ENCODE measurements at places on chromosomes 4 and X.
A peak's percentile ranks its signal among the peaks of the same experiment; 100 is the strongest.

- DNase-seq = no peak
Measured at GRCh38 chr4:4470208-4470607, 71.6 kb downstream of the STX18 start.

GRCh38 chrX:47514533-47515235 lies 31.7 kb upstream of the ZNF41 start:
- no peak for DNase-seq

DNA sequence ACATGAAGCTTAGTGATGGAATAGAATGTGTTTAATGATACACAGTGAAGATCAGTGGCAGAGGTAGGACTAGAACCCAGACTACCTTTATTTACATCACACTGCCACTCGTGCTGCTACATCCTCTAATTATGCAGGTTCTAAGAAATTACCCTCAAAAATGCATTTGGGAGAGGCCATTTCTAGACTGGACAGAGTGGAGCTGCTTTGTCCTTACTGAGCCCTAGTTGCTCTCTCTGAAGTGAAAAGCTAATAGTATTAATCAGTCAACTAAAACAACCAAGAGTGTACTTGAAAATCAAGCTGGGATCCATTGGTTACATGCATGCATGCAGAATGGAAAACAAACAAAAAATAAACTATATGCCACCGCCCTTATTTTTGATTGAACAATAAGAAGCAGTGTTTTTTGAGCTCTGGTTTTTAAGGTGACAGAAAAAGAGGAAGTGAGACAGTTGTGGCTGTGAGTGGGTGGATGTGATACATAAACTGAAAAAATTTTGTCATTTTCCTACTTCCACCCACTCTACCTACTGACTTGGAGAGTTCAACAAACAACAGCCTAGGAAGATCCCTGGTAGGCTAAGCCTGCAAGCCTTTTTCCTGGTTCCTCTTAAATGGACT lies 6.8 kb upstream of the VSIG4 start:
- peak; percentile 81 for DNase-seq

GRCh38 chrX:7261672-7262332 lies 113.8 kb upstream of the PUDP start:
- DNase-seq = peak; percentile 46

DNA sequence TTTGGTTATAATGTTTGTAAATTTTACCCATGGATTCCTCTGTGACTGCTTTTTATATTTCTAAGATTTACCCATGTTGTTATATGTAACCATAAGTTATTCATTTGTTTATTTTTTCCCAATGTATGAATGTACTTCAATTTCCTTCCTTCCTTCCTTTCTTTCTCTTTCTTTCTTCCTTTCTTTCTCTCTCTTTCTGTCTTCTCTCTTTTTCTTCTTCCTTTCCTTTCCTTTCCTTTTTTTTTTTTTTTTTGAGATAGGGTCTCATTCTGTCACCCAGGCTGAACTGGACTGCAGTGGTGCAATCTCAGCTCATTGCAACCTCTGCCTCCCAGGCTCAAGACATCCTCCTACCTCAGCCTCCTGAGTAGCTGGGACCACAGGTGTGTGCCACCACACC lies 55.6 kb downstream of the ALPK1 start:
- DNase-seq = no peak

GRCh38 chr4:158053086-158053485 lies 119.7 kb downstream of the GASK1B start:
- no peak for DNase-seq

DNA sequence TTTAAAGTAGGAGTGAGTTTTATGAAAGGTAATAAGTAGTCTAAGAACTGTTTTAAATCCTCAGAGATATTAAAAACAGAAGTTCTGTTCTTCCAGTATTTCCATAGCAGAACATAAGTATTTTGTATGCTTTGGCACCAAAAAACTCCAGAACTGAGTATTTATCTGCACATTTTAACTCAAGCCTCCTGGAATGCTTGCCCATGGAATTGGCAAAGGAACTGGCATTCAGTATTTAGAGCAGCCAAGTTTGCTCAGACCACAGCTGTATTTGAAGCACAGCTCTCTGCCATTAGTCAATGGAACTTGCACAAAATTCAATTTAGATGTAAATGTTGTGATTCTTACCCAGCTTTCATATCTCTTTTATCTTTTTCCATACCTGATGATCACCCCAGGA lies 42.2 kb downstream of the NDNF start:
- DNase-seq = no peak

- no peak for DNase-seq
Measured at GRCh38 chr4:7425591-7426468, 8.9 kb downstream of the PSAPL1 start.

GRCh38 chr4:8940792-8941491 lies 69.3 kb upstream of the HMX1 start:
- no peak for DNase-seq

- no peak for DNase-seq
Measured at GRCh38 chr4:181860668-181861067, 382.5 kb upstream of the TENM3 start.

DNA sequence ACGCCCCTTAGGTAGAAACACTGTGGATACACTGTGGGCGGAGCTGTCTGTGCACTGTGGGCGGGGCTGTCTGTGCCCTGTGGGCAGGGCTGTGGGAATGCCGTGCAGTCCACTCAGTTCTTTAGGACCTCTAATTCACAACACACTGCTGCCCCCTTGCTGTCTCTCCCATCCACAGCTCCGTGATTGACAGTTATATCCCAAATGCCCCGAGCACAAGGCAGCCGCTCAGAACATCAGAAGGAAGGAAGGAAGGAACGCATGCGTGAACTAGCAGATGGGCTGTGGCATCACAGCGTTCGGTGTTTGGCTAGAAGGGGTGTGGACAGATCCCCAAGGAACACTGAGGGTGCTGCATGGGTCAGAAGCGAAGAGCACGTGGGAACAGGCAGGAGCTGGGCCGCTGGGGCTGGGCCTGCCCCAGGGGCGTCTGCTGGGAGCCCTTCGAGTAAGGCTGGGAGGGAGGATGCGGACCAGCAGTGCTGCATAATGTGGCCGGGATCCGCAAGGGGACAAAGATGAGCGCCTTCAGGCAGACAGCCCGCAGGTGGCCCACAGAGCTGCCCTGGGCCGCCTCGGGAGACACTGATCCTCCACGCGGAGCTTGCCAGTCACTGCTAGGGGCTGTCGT lies 29.8 kb downstream of the ACOX3 start:
- DNase-seq = peak; percentile 52

GRCh38 chrX:30816079-30816478 lies 73.0 kb downstream of the TAB3 start:
- no peak for DNase-seq

- no peak for DNase-seq
Measured at GRCh38 chr4:149136951-149137620, 678.6 kb downstream of the IQCM start.

DNA sequence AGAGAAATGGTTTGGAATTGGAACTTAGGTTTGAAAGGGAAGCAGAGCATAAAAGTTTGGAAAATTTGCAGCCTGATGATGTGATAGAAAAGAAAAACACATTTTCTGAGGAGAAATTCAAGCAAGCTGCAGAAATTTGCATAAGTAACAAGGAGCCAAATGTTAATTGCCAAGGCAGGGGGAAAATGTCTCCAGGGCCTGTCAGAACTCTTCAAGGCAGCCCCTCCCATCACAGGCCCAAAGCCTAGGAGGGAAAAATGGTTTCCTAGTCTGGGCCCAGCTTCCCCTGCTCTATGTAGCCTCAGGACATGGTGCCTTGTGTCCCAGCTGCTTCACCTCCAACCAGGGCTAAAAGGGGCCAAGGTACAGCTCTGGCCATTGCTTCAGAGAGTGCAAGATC lies 21.2 kb upstream of the DUSP21 start:
- DNase-seq = no peak

GRCh38 chr4:55445921-55446577 lies 50.3 kb downstream of the TMEM165 start:
- DNase-seq = peak; percentile 46

GRCh38 chrX:16125520-16126149 lies 2.3 kb downstream of the GRPR start:
- DNase-seq = no peak

DNA sequence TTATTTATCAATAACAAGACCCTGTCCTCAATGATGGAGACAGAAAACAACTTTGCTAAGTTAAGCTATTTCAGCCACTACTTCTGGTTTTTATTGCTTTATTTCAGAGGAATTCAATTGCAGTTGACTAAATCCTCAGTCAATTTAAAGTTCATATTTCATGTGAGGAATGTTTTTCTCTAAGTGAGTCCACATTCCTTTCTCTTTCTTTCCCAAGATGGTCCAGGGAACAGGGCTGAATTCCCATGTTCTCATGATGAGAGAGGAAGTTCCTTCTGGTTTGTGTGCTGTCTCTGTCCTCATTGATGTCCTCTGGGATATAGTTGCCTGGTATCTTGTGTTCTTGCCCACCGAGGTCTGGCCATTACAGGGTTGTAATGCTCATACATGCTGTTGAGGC lies 117.2 kb downstream of the SLIT2 start:
- no peak for DNase-seq

DNA sequence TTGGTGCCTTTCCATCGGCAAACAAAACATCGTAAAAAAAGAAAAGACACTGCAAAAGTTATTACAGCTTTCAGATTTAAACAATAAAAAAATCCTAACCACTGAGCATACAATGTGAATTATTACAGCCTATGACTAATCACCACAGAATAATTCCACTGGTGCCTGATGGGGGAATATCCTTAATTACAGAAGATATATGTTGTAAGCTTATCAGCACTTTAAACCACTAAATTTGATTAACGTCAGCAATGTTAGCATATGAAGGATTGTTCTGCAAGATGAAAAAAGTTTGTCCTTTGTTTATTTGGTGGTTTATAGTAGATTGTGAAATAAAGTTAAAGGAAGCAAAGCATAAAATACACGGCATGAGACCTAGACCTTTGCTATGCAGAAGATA lies 210.2 kb upstream of the ADAMTS3 start:
- DNase-seq = no peak

- peak; percentile 68 for DNase-seq
Measured at GRCh38 chr4:109294006-109294405, 8.5 kb downstream of the COL25A1 start.

DNA sequence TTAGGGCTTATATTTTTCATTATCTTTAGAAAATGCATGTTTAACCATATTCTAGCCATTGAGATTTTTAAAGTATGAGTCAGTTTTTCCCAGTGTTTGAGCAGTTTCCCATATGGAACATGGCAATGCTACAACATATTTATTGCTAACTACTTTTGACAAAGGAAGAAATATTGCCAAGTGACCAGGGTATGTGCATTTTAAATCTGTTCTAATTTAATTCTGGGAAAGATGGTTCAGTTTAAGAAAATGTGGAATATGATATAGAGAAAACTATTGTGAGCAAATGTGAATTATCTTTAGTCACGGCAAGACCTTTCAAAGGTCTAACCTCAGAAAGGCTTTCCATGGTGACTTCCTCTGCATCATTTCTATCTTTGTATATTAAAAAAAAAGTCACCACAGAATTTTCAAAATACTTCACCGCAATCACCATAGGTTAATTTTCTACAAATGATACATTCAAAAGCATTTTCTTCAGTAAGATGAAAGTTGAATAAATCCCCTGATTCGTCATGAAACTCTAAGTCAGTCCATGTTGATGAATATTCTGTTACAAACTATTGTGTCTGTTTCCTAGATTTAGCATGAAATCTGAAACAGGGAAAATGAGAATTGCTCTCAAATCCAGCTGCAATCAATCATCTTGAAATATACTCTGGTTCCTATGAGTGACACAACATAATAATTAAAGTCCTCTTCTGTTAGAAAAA lies 2349.0 kb upstream of the TENM3 start:
- no peak for DNase-seq

GRCh38 chr4:30094887-30095286 lies 625.3 kb upstream of the PCDH7 start:
- DNase-seq = no peak

DNA sequence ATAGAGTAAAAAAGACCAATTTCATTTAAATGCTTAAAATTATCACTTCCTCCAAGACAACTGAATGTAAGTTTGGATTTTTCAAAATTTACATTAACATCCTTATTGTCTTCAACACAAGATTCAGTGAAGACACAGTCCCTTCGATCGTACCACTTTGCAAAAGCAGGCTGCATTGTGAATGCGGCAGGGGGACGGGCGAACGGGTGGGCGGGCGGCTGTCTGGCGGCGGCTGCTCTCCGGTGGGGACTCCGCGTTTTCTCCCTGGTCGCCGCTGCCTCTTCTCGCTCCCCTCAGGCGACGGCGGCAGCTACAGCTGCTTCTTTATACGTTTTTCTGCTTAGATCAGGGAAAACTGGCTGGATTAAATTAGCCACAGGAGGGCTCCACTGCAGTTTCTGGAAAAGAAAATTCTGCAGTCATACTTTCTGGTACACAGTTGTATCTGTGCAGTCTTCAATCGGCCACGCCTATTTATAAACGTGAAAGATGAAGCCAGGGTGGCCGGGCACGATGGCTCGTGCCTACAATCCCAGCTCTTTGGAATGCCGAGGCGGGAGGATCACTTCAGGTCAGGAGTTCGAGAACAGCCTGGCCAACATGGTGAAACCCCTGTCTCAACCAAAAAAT lies 33.9 kb upstream of the HPF1 start:
- DNase-seq = peak; percentile 34

DNA sequence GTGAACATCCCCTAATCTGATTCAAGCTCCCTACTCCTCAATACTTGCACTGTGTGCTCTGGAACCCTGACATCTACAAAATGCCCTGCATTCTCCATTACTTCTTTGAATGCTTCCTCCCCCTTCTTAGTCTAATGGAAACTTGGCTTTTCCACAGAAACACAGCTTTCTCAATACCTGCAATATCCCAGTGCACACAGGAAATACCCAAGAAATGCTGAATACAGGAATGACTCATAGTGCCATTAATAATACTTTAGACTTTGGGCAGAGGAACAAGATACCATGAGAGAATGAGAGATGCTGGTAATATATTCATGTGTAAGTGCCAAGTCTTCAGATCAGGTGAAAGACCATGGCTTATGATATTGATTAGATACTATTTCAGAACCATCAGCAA lies 5.6 kb downstream of the QRFPR start:
- DNase-seq = no peak

- no peak for DNase-seq
Measured at GRCh38 chr4:112813790-112814189, 176.8 kb downstream of the LARP7 start.

DNA sequence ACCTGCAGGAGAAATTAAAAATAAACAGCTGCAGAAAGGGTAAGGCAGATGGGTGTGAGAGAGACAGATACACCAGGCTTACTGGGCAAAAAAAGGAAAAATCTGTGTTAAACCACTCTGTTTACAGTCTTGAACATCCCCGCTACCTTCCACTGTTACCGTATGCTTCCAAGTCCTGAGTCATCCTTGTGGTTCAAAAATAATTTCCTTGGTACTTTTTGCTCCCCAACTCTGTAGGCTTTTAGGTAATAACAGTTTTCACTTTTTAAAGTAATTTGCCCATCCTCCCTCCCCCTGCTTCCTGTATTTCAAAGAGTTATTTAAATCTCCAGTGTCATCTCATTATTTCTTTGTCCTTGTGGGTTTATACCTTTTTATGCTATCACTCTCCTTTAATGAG lies 210.1 kb upstream of the FAT4 start:
- no peak for DNase-seq

DNA sequence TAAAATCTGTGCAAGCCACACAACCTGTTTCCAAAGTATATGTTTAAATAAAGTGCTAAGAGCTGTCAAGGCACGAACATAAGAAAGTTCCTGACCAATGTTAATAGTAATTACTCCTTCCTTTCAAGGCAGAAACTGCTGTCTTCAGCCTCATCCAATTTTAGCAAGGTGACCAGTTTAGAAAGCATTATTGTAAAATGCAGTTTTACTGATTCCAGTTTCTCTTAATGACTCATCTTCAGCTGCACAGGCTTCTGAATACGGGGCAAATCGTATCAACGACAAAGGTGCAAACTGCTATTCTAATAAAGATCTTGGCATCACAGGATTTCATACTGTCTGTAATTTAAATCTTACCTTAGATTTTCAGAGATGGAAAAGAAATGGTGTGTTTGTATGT lies 87.5 kb downstream of the PPP3CA start:
- DNase-seq = no peak

Data from suppressor macrophage treated with lipopolysaccharide for 4 hours (primary cell).